Stimulated activated CD4-positive, alpha-beta T cell treated with anti-CD3 and anti-CD28 coated beads, Interleukin-1b, Interleukin-23, amount 100 ng/mL, for 1 hour (primary cell): ENCODE measurements at places on chromosomes 6 and 20.

- no peak for DNase-seq
Observed at GRCh38 chr6:24520929-24521546, 26.3 kb downstream of the ALDH5A1 start.

DNA sequence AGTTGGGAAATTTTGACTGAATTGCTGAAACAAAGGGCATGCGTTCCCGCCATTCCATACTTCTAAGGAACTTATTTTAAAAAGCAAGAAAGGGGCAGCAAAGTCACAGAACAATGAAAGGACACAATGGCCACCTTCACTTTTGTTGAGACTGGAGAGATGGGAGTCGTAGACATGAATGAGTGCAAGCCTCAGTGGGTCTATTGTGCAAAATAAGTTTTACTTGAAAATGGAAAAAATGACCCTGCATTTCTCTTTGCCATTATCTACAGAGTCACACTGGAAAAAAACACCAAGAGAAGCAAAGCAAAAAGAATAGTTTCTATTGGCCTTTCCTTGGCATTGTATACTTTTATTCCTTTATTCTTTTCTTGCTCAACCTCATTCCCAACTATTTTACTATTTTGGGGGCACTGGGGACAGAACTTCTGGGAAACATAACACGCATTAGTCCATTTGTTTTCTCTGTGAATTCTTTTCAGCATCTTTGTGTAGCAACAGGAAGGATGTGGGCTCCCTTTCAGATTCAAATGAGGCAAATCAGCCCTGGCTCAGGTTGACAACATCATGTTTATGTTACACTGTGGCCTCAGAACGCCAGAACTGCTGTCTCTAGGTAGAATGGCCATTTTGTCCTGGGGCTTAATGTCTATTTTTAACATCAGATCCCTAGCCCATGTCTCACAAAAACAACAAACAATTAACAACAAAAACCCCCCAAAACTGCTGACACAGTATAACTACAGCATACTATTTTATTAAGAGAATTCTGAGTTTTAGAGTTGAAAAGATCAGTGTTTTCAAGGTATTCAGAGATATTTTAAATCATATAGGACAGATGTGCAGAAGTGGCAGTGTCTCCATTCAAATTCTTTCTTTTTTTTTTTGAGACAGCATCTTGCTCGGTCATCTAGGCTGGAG is 122.2 kb downstream of the FYN start:
- DNase-seq = no peak

DNA sequence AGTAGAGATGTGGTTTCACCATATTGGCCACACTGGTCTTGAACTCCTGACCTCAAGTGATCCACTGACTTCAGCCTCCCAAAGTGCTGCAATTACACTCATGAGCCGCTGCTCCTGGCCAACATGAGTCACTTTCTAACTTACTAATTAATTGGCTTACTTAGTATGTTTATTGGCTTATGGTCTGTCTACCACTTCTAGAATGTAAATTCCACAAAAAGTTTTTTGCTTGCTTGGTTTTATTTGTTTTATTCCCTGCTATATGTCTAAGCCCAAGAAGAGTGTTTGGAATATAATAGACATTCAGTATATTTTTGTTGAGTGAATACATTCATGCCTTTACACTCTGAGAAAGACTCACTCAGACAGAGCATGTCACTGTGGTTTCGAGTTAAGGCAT is 86.0 kb downstream of the SAMD3 start:
- DNase-seq = no peak

DNA sequence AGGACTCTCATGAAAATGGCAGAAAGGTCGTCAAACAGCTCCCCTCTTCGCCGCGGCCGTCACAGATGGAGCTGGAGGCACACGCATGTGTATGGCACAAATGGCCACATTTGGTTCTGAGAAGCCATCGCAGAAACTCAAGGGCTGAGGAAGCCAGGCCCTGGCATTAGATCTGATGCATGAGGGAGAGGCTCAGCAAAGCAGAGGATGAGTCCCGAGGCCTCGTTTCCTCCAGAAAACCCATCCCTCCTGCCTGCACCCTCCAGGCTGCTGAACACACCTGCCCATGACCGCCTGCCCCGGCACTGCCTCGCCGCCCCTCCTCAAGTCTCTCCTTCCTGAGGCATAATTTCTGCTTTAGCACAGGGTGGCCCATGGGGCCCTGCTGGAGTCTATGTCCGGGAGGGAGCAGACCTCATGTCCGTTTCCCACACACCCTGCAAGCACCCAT is 240.3 kb downstream of the DLL1 start:
- DNase-seq = no peak

- no peak for DNase-seq
Observed at GRCh38 chr20:60101891-60102281, 143.7 kb downstream of the CDH26 start.

DNA sequence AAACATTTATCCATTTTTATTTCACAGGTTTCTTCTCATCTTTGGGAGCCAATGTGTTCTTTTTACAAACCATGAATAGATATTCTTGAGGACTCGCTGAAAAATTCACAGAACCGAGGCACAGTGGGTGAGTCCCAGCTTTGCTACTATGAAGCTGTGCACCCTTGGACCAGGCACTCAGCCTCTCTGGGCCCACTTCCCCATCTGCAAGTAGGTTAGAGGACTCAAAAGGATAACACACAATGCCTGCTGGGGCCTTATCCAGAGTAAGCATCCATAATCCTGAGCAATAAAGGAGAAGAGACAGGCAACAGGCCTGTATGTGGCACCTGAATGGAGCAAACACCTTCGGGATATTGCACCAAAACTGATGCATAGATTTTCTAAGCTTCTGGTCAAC is 153.3 kb downstream of the PREX1 start:
- DNase-seq = no peak

- DNase-seq = no peak
Observed at GRCh38 chr20:39066471-39067242, 104.5 kb downstream of the DHX35 start.

- DNase-seq = no peak
Observed at GRCh38 chr6:44967481-44967880, 360.6 kb upstream of the RUNX2 start.

GRCh38 chr6:81753711-81754577 is 1.5 kb upstream of the TENT5A start:
- DNase-seq = peak; percentile 83

GRCh38 chr6:5869261-5869660 is 137.5 kb downstream of the NRN1 start:
- DNase-seq = no peak

DNA sequence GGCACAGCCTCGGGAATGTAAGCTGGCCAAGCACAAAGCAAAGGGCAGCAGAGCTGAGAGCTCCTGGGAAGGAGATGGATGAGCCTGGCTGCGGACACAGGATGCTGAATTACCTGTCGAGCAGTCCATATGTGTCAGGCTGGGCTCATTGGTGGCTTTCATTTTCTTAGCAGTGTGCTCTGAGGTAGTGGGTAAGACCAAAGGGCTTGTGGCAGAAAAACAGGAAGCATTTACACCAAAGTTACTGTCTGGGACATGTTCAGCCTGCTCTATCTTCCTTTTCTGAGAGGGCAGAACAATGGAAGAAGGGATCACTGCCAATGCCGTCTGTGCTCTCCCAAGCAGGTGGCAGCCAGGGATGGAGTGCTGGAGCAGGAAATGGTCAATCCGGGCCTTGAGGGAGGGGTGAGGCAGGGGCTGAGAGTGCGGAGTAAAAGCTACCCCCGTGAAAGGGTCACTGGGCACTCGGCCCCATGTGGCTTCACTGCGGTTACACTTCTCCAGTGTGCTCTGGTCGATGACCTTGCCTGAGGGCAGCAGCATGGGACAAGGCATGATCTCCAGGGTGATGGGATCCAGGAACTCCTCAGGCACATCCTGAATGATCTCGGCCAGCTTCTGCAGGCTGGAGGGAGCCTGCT is 36.9 kb upstream of the AVP start:
- no peak for DNase-seq

GRCh38 chr6:73556836-73557235 is 36.0 kb upstream of the EEF1A1 start:
- DNase-seq = no peak

GRCh38 chr6:68108233-68108835 is 526.7 kb upstream of the ADGRB3 start:
- DNase-seq = no peak

GRCh38 chr6:157571950-157572349 is 191.0 kb downstream of the ZDHHC14 start:
- DNase-seq = no peak

DNA sequence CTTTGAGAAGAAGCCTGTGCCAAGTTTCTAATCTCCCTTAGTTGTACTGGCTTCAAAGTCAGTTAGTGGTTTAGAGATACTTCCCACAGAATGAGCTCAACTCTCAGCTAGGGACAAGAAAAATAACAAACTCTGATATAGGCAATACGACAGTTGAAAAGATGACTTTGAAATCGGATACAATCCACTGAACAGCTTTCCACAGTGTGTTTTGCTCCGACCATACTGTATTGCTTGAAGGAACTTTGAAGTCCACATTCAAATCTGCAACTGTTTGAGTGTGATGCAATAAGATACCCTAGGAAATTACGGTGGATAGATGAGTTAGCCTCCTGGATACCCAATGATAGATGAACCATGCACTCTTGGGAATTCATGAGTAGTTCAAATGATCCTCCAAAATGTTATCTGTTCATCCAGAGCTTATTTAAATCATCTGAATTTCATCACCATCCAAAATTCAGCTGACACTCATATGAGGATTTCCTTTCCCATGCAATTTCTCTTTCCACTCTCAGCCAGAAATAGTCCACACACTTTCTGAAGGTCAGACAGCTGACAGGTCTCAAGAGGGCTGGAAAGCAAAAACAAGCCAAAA is 443.8 kb downstream of the HAO1 start:
- no peak for DNase-seq

DNA sequence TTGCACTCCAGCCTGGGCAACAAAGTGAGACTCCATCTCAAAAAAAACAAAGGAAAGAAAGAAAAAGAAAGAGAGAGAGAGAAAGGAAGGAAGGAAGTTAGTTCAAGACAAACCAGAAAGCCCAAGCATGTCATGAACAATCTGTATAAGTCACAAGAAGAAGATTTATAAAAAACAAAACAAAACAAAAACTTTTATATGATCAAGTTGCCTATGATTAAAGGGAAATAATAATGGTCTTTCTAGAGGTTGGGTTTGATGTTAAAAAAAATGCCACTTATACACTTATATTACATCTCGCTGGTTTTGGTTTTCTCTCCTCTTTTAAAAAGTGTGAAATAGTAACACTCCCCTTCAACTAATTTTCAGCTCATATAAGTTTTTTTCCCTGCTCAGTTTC is 146.2 kb upstream of the CARMIL1 start:
- no peak for DNase-seq

- DNase-seq = no peak
Observed at GRCh38 chr6:79082304-79082703, 4.2 kb upstream of the PHIP start.

GRCh38 chr6:138007014-138007472 is 100.2 kb downstream of the PERP start:
- no peak for DNase-seq

DNA sequence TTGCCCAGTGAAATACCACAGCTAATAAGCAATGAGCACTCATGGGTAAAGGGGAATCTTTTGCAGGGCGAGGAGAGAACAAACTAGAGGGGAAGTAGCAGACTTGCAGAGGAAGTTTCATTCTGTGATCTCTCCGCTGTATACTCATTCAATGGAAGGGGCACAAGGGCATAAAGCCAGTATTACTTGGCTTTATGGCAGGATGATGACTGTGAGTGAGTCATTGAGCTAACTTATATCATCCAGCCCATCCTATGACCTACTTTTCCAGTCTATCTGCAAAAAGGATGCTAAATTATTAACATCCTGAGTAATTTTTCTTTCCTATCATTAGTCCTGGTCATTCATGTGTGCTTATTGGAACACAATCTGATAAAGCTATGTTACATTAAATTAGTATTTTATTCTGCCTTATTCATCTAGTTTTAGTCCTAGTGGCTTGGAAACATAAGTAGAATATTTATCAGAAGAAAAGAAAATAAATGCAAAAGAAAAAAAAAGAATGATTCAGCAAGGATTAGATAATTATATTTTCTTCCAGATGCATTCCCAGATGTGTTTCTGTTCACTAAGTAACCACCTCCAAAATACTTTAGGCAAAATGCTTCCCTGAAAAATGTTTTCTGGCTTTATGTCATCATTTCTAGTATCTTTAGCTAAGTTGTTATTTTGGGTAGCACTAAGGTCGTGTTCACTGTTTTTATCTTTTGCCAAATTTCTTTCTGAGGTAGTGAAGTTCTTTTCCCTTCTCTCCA is 471.7 kb downstream of the CDKAL1 start:
- DNase-seq = no peak

GRCh38 chr6:4185419-4185818 is 50.0 kb upstream of the ECI2 start:
- DNase-seq = no peak

DNA sequence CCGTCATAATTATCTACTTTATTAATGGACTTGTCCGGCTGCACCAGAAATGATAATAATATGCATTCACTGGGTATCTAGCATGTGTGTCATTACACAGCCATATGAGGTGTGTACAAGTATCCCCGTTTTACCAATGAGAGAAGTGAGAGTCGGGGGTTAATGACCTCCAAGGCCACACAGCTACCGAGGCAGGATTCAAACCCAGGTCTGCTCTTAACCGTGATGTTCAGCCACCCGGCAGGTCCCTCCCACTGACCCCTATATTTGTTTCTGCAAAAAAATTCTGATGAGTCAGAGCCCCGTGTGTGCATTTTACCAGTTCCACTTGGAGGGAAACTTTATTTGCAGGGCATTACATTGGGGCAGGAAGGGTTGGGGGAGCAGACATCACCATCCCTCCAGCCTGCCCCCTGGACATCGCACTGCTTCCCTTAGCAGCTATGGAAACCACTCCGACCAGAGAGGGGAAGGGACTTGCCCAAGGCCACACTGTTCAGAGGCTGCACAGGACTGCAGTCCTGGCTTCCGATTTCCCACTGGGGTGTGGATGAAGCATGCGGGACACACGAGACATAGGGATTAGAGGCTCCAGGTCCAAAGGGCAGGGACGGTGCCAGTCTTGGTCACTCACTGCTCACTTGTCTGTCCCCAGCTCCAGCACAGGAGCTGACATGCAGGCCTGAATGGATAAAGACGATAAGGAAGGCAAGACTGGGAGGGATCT is 10.1 kb upstream of the SRC start:
- DNase-seq = no peak

GRCh38 chr6:53282741-53283140 is 66.0 kb downstream of the ELOVL5 start:
- no peak for DNase-seq

DNA sequence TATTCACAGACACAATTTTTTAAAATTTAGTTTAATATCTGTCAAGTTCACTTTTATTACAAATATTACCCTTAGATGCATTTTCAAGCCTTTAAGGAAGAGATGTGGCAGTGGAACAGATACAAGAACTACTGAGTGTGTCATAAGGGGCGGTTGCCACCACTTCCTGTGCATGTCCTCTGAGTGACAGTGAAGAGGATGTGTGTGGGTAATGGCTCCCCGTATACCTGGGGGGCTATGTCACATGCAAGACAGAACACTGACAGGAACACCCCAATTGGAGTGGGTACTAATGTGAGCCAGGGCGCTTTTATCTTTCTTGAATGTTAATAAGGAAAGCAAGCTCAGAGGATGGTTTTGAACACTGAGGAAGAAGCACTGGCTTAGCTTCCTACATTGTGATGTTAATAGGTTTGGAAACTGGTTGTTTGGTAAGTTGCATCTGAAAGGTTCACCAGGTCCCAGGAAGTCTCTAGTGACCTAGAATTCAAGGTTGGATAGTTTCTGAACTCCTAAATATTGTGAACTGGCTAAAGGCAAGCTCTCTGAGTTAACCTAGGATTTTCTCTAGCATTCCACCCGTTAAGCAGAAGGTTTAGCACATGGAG is 83.4 kb upstream of the ASF1A start:
- DNase-seq = peak; percentile 16

- no peak for DNase-seq
Observed at GRCh38 chr6:7115543-7116231, 7.9 kb downstream of the RREB1 start.
